ENCODE measurements at places on chromosomes 3 and 15. TPM values are rescaled to one million over a fixed set of nuclear protein-coding genes. Genes with fewer than 3 reads are reported as not detected.

The UCN2 gene
- total RNA-seq, result not detected

The A4GNT gene
- not detected for total RNA-seq

DNA sequence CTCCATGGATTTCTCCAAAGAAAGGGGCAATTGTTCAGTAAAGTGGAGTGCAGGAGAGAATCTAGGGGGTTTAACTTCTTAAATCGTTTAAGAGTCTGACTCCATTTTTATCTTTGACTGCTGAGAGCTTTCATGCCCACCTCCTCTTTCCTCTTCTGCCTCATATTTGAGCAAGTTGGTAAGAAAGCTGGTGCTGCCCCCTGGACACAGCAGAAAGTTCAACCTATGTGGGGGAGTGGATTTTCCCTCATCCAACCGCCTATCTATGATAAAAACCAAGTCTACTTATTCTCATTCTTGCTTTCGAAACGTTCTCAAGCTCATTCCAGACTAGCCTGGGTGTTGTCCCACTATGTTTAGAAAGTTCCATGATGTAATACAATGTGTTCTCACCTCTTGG, 26.0 kb downstream of the HHLA2 start:
- DNase-seq, result no peak

DNA sequence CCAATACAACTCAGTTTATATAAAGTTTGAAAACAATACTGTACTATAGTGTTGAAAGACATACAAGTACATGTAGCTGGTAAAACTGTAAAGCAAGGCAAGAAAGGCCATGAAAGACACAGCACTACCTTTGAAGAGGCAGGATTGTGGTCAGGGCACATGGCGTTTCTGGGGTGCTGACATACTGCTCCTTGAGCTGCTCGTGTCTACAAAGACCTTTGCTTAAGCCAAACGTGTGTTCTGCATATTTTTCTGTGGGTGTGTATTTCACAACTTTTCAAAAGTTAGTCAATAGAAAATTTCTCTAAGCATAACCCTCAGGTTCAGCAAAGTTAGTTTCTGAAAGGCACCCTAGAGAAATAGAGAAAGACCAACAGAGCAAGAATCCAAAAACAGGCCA, 14.1 kb upstream of the TOPAZ1 start:
- DNase-seq, result no peak

- DNase-seq, result no peak
Observed at GRCh38 chr3:100024520-100025303, 89.6 kb downstream of the FILIP1L start.

DNA sequence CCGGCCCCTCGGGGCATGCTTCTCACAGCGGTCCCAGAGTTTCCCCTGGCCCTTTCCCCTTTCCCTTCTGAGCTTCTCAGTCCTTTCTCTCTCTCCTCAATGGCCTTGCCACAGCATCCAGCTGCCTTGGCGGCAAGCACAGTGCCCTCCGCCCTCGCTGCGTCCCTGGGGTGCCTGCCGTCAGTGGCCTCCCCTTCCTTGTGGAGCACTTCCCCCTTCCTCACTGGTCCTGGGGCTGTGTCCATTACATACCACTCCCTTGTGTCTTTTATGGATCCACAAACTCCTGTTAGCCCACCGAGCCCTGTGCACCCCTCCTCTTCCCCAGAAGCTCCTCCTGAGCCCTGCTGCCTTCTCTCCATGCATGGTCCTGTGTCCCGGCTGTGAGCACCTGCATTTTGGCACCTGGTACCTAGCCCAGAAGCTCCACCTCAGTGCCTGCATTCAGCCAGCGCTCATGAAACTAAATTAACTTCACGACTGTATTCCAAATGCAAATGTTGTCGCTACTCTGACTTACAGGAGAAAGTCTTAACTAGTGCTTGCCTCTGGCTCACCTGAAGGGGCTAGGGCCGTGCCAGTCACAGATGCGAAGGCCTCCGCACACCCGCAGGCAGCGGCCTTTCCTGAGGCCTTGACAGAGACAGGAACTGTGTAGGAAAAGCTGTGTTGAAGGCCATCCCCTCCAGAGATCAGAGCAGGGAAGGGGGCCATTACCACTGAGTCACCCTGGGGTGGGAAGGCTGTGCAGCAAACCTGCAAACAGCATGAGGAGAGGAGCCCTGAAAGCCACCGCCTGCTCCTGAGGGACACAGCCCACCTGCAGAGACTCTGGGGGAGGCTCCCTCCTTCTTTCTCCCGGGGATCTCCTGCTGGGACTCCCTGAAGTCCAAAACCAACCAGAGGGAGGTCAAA, 19.1 kb upstream of the KLF13 start:
- DNase-seq, result no peak

The CACNA2D2 gene
- 14.1 TPM for total RNA-seq

- DNase-seq, result no peak
Observed at GRCh38 chr3:134576426-134576825, 74.4 kb downstream of the KY start.

The FOXB1 gene
- total RNA-seq, result 2.1 TPM

The PARP9 gene
- total RNA-seq, result 3.4 TPM

GRCh38 chr15:96341513-96342405, 11.3 kb downstream of the NR2F2 start:
- no peak for DNase-seq

DNA sequence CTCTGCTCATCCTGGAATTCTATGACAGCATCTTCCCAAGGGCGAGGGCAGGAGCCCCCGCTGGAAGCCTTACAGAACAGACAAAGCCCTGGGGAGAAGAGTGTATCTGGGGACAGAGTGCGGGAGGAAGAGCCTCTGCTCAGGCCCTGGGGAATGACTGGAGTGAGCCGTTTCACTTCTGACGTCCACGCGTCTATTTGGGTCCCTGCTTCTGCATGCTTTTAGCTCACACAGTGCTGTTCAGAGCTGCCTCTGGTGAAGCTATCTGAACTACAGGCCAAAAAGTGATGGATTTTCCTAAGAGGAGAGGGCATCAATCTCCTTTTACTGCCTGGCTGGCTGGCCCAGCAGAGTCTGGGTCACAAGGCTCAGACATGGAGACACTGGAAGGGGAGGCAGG, 311.8 kb downstream of the NTRK3 start:
- DNase-seq, result no peak

DNA sequence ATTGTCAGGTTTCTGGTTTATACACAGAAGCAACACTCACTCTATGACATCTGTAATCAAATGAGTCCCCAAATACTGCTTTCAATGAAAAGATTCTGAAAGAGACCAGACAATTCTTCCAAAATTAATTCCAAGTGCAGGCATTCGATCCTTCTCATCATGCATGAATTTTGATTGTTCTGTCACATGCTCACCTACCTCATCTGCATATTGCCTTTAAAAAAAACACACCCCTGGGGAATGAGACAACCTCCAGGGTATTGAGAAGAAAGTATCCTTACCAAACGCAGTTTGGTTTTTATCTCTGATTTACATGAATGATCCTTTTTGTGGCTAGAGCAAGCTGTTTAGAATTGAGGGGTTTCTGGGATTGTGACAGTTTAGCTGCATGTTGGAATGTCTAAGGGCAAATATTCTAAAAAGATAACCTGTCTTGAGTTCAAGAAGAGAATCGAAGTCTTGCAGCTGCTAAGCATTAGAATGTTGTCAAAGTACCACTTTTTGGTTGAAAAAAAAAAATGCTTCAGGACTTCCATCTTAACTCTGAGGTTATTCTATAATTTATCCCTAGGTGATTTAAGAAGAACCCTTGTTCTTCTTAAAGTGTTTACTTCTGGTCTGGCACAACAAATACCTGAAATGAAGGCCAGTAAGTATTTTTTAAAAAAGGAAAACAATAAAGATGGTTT, 653.1 kb downstream of the RBMS3 start:
- DNase-seq, result no peak

The TGM4 gene
- not detected for total RNA-seq

All from H1 (cell line).